Muscle of leg (tissue), 16 donors: ENCODE measurements at places on chromosomes 4 and X. TPM values are rescaled to one million over a fixed set of nuclear protein-coding genes. Genes with fewer than 3 reads are reported as not detected.
A peak's percentile ranks its signal among the peaks of the same experiment; 100 is the strongest.

DNA sequence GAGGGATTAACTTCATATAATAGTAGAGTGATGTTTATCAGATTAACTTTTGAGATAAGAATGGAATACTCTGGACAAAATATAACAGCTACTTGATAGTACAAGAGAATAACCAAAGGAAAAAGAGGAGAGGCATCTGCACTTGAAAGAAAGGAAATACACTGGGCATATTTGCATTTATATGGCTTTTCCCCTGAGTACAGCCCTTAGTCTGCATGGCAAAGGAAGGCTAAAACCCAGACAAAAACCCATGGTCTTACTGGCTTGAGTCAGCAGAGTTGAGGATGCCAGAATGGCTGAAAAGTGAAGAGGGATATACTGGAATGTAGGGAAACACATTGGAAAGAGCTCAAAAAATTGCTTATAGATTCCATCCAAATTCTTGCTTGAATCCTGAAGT is 101.6 kb downstream of the COL4A5 start:
- DNase-seq = no peak

GRCh38 chr4:57943682-57944081 is 833.5 kb upstream of the IGFBP7 start:
- peak; percentile 4 for DNase-seq

DNA sequence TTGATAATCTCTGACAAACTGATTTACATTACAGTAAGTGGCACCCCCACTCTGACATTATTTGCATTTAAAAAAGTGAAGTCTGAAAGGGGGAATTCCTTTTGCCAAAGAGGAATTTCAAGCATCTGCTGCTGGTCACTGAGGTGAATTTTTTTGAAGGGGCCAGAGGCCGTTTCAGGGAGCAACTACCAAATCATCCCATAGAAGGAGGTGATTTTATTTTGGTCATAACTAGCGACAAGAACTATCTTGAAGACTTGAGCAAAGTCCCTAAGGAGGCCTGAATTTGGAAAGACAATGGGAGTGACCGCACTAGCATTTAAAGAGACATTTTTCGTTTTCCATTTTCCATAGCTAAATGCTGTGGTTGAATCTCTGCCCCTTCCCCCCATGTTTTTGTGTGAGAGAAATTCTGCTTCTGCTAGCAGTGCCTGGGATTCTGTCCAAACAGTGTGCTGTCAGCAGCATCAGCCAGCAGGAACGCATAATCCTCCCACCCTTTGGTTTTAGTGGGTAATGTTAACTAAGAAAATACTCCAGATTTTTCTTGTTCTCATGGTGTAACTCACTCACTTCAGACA is 110.1 kb upstream of the MED14 start:
- peak; percentile 95 for DNase-seq

DNA sequence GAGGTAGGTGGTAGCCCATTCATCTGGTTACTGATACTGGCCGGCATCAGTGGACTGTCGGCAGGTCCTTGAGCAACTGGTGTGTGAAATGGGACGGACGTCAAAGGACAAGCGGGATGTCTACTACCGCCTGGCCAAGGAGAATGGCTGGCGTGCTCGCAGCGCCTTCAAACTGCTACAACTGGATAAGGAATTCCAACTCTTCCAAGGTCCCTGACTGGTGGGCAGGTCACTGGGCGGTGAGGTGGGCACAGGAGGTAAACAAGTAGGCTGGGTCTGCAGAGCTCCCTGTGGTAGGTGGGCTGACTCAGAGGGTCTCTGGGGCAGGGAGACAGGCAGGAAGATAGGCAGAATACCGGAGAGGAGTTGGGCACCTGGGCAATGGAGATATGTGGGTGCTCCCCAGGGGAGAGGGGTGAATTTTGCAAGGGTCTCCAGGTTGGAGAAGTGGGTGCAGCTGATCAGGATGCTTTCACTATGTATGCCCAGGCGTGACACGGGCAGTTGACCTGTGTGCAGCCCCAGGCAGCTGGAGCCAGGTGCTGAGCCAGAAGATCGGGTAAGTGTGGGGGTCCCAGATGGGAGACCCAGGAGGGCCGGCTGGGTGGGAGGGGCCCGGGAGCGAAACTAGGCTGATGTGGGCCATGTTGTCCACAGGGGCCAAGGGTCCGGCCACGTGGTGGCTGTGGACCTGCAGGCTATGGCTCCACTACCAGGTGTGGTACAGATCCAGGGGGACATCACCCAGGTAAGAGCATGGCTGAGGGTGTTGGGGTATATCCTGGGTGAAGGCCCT is 2.2 kb downstream of the FTSJ1 start:
- no peak for DNase-seq

DNA sequence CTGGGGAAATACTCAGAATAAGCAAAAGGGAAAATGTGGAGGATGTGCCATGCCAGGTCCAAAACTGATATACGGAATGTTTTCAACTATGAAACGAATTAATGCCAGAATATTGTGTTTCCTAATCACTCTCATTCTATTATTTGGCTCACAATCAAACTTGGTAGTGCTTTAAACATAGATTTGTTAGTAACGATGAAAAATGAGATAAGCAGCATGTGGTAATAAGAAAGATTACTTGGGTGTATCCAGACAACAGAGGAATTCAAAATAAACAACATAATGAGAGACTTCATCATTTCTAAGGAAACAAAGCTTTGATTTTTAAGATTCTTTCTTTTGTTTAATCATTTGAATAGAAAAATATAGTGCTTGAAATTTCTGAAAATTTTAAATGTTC is 237.3 kb downstream of the TACR3 start:
- no peak for DNase-seq

GRCh38 chr4:145935253-145936141 is 3.1 kb downstream of the ZNF827 start:
- peak; percentile 77 for DNase-seq

- no peak for DNase-seq
Observed at GRCh38 chr4:46316215-46316614, 73.7 kb downstream of the GABRA2 start.

- no peak for DNase-seq
Observed at GRCh38 chr4:126958482-126958881, 674.3 kb upstream of the INTU start.

- DNase-seq = no peak
Observed at GRCh38 chr4:168619266-168619631, 122.4 kb downstream of the PALLD start.

- peak; percentile 3 for DNase-seq
Observed at GRCh38 chr4:151541389-151542071, 132.6 kb downstream of the FHIP1A start.

DNA sequence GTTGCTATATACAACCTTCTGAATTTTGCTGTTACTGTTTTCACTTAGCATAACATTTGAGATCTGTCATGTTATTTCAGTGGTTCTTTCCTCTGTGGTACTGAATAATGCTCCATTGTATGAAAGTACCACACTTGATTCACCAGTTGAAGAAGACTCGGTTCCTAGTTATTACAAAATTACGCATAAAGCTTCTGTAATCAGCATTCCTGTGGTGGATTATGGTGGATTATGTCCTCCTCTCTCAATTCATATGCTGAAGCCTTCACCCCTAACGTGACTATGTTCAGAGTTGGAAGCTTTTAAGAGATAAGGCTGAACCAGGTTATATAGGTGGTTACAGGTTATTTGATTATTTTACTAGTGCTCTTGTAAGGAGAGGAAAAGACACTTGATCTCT is 2143.5 kb upstream of the AGA start:
- no peak for DNase-seq

DNA sequence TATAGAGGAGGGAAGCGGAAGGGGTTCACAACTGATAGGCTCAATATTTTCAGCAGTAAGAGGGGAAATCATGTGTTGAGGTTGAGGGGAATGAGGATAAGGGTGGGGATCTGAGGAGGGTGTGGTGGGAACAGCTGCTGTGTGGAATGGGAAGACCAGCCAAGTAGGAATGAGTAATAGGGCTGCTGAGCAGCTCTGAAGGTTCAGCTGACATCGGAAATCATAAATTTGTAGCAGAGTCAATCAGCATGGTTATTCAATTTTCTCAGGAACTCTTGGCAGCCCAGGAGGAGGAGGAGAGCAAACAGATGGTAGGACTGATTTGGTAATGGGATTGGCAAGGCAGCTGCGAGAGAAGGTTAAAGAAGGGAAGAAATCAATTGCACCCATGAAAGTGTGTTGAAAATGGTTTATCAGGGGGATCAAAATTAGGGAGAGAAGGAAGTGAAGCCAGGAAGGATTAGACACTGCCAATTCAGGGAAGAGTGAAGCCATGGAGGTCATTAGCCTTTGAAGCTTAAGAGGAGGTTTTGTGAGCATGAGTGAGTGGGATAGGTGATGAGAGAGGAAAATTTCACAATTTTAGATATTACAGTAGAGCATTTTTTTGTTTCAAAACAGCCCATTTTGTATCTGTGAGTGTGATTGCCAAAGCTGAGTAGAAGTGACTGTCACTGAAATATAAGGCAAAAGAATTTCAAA is 82.6 kb downstream of the PCDH7 start:
- peak; percentile 93 for DNase-seq

- no peak for DNase-seq
Observed at GRCh38 chr4:25624616-25625015, 31.0 kb upstream of the SLC34A2 start.

DNA sequence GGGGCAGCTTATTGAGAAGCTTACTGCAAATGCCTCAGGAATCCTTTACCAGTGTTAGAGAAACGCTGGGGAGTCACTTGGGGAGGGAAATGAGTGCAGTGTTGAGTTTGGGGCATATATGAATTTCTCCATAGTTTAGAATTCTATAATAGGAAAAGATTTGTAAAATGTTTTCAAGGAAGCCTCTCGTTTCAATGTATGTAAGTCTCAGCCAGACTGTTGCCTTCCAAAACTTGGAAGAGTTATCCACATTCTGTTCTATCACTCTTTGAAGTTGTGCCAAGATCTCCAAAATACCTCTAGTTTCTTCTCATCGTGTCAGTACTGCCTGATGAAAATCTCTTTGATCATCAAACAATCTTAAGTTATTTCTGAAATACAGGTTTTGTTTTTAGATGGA is 565 bp upstream of the LRCH2 start:
- DNase-seq = no peak

DNA sequence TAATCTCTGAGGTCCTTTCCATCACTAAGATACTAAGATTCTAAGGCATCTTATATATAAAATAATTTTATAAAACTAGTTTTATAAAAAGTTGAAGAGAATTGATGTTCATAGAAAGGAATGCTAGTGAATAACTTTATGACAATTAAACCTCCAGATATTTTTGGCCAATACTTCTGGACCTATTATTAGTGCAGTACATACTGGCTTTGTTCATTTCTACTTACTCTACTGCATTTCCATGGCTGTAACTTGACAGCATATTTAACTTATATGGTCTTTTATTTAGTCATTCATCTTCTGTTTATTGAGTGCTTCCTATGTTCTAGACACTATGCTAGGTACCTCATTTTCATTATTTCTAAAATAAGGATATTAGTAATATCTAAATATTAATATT is 6.8 kb upstream of the USP53 start:
- no peak for DNase-seq

DNA sequence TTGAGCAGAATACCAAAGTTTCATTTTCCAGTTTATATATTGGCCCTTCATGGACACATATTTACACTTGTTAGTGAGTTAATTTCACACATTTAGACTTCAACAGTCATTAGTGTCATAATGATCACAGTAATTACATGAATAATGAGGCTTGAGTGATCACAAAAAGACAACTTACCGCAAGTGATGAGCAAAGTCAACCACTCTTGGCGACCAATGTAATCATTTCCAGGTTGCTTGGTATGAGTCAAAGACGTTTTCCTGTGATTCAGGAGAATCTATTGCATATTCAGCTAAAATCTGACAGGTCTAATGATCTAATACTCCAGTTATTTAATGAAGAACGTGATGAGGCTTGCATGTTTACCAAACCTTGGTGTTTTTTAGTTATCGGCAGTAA is 407.9 kb upstream of the TENM3 start:
- DNase-seq = no peak

GRCh38 chr4:4574792-4575191 is 32.9 kb upstream of the STX18 start:
- peak; percentile 88 for DNase-seq

DNA sequence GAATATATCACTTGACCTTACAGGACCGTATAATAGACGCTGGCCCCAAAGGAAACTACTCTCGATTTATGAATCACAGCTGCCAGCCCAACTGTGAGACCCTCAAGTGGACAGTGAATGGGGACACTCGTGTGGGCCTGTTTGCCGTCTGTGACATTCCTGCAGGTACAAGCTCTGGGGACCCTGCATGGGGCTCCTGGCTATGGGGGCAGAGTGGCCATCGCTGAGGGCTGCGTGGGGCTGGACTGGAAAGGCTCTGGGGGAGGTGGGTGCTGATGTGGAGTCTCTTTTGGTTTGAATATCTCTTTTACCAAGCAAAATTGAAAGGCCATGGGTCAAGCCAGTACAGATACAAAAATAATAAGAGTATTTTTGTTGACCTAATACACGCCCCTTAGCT is 33.9 kb downstream of the NELFA start:
- DNase-seq = no peak

The CXCL5 gene
- total RNA-seq = 0.04 TPM

The TKTL2 gene
- not detected for total RNA-seq

The ASB9 gene
- 3.6 TPM for total RNA-seq

The ZC4H2 gene
- 14.4 TPM for total RNA-seq

The NSUN7 gene
- 0.84 TPM for total RNA-seq

The KLKB1 gene
- 0.09 TPM for total RNA-seq

The HS3ST1 gene
- 0.09 TPM for total RNA-seq

The PHKA1 gene
- total RNA-seq = 2.7 TPM

The WDR17 gene
- 0.22 TPM for total RNA-seq

The CXCR3 gene
- total RNA-seq = not detected

The COX7B2 gene
- not detected for total RNA-seq
